Stimulated activated CD4-positive, alpha-beta T cell treated with anti-CD3 and anti-CD28 coated beads, TNF-alpha, amount 100 ng/mL, for 1 hour (primary cell): ENCODE measurements at places on chromosomes 5 and 9.

GRCh38 chr9:71628247-71628646 is 140.1 kb downstream of the CEMIP2 start:
- no peak for DNase-seq

DNA sequence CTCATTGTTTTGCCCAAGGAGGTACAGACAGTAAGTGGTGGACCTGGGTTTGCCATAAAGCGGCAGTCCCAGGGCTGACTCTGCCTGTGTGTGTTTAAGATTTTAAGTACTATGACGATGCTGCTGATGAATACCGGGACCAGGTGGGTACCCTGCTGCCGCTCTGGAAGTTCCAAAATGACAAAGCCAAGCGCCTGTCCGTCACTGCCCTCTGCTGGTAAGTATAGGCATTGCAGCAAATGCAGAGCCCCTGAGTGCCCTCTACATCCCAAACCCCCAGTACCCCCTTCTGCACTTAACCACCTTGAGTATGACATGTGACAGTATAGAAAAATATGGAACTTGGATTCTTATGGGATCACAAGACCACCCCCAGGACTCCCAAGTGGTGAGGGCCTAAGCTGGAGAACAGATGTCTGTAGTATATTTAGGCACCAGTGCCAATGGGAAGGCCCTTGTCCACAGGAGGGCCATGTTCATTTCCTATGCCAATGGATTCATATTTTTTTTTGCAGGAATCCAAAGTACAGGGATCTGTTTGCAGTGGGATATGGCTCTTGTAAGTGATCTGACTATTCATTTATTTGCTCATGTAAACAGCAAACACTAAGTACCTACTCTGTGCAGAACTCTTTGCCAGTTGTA is 22.0 kb downstream of the ENHO start:
- peak; percentile 49 for DNase-seq

DNA sequence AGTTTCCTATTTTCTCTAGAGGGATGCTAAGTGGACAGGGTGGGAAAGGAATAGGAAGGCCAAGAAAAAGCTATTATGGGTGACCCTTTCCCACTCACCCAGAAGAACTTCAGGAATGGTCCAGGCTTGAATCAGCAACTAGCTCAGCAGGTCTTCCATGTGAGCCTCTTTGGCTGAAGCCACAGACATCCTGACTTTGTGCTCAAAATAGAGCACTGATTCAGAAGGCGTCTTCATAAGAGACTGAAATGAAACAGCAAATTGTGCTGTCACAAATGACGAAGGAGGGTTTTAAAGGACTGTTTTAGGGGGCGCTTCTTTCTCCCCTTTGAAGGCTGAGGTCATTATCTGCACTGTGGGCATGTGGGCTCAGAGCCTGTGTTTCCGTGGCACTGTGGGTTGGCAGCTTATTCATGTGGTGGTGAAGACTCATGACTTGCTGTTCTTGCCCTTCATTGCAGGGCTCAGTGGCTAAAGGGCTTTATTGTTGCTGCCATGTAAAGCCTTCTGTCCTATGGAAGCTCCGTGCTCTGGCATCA is 65.8 kb upstream of the NFIL3 start:
- no peak for DNase-seq

DNA sequence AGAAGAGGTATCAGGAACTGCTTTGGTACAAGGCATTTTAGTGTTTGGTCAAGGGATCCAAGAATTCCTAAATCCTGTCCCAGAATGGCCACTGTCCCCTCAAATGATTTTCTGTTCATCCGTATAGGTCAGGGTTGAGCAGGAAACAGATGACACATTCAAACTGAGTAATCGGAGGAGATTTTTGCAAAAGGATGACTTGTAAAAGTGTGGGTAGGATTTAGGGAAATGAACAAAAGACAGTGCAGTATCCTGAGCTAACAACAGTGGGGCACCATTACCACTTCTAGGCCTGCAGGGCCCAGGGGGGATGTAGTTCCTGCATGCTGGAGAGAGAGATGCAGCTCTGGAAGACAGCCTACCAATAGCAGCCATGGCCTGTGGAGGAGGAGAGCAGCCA is 290.1 kb downstream of the ZSWIM6 start:
- no peak for DNase-seq

GRCh38 chr9:121278477-121279261 is 10.7 kb downstream of the GSN start:
- DNase-seq: peak; percentile 3

GRCh38 chr9:130138171-130138653 is 34.0 kb upstream of the NCS1 start:
- no peak for DNase-seq

DNA sequence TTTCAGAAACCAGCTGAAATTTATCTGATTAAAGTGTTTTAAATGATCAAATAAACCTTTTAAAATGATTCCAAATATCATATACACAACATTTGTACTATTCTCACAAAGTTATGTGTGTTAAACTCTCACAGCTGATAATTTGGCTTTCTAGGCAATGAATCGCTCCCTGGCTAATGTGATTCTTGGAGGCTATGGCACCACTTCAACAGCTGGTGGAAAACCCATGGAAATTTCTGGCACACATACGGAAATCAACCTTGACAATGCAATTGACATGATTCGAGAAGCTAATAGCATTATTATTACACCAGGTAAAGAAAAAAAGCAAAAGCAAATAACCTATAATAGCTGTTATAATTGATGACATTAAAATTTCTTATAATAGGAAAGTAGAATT is 72.4 kb downstream of the NNT start:
- DNase-seq: no peak

DNA sequence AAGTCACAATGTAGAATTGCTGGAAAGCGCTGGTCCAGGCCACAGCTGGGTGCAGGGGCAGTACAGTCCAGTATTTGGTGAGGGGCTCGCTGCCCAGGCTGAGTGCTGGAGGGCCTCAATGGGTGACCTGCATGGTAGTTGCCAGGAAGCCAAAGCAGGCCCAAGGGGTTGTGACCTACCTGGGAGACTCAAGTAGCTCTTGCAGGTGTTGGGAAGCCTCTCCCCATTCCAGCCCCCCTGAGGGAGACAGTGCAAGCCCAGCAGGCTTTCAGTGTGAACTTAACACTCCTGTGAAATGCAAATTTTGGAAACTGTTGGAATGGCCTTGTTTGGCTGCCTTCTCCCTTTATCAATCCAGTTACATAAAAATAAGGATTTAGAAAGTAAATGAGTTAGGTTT is 13.9 kb downstream of the KDM4C start:
- DNase-seq: no peak

DNA sequence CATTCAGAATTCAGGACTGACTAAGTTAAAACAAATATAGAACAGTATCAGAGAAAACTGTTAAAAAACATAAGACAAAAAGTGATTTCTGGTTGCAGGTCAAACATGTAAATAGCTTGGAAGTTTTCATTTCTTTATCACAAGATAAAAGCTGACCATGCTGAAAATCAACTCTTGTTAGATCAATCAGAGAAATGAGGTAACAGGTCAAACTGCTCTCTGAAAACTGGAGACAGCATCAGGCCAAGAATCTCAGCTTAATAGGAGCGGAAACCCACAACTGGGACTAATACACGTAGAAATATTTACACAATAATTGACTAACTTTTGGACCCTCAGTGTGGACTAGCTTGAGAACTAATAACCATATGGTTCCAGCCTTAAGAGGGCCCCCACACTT is 1012.8 kb upstream of the EDIL3 start:
- no peak for DNase-seq

DNA sequence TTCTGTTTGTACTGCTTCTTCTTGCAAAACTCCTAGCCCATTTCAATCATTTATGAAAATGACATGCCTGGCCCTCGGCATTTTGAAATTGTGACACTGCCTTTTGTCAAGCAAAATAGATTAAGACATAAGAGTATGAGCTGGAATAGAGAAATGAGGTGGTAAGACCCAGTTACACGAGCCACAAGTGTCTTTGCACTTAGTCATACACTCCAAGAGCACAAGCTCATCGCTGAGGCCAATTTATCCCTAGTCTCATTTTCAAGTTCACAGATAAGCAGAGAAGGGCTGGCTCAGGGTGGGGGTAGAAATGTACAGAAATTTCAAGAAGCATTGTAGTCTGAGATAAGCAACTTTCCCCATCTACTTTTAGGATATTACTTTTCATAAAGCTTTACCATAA is 40.6 kb upstream of the MAP1B start:
- DNase-seq: no peak
